ENCODE measurements at places on chromosomes 4 and X.
A peak's percentile ranks its signal among the peaks of the same experiment; 100 is the strongest.

DNA sequence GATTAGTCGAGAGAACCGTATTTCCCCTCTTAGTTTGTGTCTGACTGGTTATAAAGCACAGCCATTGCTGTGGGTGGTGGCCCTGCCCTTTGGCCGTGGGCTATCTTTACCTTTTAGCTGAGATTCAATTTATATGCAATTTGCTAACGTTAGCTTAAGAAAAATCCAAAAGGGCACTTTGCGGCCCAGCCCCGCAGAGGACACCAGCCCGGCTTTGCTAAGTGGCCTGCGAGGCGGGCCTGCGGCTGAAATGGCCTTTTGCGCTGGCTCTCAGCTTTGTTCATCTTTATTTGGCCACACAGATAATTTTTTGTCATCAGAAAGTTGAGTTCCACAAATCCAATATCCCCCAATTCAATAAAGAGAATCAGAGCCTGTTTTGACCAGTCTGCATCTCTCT is 48.3 kb downstream of the CPZ start:
- DNase-seq: no peak

- DNase-seq: no peak
Observed at GRCh38 chr4:188196134-188196735, 57.0 kb downstream of the TRIML1 start.

DNA sequence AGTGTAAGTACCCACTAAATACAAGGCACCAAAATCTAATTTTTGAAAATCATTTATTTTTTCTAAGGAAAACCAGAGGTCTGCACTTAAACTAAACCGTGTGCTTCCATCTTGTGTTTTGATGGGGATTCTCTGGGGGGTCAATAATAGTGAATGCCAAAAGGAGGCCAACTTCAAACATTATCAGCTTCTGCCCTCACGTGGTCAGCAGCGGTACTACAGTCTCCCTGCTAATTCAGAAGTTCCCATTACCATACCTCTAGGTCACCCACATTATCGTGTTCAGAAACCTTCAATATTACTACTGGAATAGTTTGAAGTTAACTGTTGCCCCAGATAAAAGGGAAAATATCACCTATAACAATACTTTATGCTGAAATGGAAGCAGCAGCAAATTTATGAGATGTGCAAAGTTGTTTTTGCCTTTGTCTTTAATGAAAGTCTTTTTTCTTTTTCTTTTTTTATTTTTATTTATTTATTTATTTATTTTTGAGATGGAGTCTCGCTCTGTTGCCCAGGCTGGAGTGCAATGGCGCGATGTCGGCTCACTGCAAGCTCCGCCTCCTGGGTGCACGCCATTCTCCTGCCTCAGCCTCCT is 17.3 kb downstream of the CTPS2 start:
- peak; percentile 73 for DNase-seq

DNA sequence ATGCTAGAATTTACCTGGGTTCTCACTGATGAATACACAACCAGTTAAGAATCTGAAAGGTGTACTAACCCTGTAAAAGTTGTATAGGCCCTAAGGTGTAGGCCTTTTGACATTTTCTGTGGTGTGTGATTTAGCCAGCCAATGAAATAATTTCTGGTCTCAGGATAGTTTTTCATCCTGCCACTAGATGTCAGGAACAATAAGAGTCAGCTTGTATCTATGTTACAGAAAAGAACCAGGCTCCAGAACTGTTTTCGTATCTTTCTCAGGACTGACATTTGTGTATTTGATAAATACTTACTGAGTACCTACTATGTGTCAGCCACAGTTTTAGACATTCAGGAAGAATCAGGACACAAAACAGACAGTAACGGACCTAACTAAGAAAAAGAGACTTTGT is 673.6 kb upstream of the TENM3 start:
- DNase-seq: no peak

DNA sequence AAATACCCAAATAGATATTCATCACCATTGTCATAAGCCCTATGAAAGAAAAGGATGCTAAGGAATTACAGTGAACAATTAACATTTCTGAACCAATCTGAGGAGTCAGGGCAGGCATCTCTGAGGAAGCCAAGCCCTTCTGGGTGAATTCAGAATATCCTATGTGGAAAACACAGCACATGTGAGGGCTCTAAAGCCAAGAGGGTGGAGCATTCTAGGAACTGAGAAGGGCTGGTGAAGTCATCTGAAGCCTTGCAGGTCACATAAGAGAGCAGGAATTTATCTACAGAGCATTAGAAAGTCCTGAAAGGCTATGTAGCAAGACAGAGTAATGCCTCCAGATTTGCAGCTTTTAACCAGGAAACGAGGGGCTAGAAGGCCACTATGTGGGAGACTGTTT is 195.7 kb downstream of the SPATA18 start:
- no peak for DNase-seq

DNA sequence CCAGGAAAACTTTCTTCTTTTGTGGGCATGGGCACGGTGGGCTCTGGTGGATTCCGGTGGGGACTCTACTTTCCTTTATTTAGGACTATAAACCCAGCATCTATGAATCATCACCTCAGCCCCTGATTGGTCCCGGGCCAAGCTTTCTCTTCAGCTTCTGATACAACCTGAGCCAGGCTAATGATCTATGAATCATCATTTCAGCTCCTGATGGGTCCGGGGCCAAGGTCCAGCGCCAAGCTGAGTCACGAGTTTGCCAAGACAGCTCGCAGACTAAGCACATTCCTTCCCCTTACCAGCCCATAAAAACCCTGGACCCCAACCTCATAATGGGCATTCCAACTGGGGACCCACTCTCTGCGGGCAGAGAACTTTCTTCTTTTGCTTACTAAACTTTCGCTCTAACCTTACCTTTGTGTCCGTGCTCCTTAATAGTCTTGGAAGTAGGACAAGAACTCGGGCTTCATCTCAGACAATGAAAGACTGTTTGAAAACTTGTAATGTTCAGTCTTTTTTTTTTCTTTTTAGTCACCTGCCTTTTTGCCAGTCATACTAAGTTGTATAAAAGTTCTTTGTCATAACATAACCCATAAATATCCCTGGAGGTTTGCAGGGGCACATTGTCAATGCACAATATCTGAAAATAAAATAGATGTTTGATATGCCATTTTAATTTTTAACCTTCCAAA is 904.9 kb upstream of the EPHA5 start:
- DNase-seq: no peak

DNA sequence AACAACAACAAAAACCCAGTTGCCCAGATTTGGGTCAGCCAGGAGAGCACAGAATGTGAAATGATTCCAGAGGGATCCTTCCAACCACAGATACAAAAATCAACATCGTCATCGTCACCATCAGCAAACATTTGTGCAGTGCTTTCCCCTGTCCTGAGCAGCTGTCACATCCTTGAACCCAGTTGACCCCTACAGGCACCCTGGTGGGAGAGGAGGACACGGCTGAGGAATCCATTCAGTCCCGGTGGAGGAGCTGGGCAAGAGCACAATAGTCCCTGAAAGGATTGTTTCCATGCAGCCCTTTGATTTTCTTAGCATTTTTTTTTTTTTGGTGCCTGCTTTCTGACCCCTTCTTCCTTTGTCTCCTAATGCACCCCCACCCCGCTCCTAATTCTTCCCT is 37.1 kb upstream of the STX18 start:
- no peak for DNase-seq

GRCh38 chrX:39137363-39137954 is 336.2 kb downstream of the MID1IP1 start:
- DNase-seq: no peak

DNA sequence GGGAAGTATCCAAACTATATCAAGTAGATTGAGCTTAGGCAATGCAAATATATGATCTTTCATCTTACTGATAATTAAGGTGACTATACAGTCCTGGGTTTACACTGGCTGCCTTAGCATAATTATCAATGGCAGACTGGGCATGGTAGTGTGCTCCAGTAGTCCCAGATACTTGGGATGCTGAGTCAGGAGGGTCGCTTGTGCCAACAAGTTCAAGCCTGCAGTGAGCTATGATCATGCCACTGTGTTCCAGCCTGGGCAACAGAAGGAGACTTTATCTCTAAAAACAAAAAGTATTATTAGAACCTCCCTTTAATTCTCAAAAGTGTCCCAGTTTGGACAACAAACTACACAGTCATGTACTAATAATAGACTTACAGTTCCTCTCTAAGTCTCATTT is 99.4 kb upstream of the RASGEF1B start:
- DNase-seq: no peak

DNA sequence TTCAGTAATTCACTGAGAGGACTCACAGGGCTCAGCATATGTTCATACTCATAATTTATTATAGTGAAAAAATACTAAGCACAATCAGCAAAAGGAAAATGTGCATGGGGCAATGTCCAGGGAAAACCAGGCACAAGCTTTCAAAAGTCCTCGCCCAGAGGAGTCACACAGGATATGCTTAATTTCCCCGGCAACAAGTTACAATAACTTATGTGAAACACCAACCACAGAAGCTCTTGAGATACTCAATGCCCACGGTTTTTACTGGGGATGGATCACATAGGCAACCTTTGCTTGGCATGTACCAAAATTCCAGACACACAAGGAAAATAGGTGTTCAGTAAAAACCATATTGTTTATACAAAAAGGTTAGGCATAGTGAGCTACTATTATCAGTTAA is 38.5 kb upstream of the STPG2 start:
- no peak for DNase-seq

DNA sequence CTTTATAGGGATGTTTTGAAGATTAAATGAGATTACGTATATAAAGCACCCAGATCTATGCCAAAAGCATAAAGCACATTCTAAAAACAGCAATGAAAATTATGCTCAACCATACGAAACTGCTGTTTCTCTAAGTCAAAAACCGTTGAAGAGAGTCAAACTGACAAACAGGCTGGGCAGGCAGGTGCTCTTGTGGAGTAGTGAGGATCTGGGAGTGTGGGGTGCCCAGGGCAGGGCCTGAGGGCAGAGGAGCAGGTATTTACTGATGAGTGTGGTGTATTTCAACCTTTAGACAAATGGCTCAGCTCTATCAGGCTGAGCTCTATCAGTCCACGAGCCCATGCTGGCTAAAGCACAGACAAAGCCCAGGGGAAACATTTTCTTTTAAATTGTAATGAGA is 40.4 kb downstream of the RELL1 start:
- no peak for DNase-seq

GRCh38 chrX:53263597-53264094 is 17.7 kb downstream of the IQSEC2 start:
- DNase-seq: peak; percentile 21

DNA sequence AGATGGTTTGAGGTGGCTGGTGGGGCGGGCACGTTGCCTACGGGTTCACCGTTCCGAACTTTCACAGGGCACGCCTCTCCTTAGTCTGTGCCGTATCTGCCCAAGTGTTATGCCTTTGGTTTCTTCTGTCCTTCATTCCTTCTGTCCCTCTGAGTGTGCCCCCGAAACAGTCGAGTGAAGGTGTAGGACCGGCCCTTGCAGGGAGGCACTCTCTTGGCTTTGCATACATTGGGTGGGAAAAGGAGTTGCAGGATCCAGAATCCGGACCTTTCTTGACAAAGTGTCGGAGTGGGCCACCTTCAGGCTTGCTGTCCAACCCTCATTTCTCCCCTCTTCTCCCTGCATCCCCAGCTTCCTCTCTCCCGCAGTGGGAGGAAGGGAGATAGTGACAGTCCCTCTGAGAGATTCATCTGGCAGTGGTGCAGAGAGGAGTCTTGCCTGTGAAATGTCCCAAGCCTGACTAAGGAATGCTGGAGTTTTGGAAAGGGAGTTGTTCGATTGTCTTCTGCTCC is 569 bp downstream of the ARFIP1 start:
- no peak for DNase-seq

DNA sequence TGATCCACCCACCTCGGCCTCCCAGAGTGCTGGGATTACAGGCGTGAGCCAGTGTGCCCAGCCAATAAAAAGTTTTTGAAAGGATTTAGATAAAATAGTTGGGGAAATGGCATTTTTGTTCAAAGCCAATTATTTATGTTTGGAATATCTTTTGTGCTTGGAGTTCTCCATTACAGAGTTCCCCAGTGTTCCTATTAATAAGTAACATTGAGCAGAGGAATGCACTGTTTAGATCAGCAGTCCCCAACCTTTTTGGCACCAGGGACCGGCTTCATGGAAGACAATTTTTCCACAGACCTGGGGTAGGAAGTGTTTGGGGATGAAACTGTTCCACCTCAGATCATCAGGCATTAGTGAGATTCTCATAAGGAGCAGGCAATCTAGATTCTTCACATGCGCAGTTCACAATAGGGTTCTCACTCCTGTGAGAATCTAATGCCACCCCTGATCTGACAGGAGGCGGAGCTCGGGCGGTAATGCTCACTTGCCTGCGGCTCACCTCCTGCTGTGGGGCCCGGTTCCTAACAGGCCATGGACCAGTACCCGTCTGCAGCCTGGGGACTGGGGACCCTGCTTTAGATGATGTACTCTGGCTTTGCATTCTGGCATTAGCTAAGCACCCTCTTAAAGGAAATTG is 8.3 kb downstream of the PKD2 start:
- no peak for DNase-seq

DNA sequence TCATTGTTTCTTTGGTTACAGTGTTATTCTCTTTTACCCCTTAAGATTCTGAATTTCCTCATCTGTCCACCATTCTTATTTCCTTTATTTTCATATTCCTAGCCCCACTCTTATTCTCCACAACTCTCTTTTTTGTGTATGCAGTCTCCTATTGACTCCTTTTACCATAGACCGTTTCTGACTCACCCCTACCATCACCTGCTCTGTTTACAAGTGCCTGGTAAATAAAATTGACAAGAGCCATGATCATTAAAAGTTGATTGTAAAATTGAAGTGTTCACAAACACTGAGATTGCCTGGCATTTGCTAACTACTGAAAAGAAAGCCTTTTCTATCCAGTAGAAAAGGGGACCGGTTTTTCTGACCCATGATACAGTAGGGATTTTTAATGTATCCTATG is 54.4 kb downstream of the MRPL1 start:
- DNase-seq: no peak

GRCh38 chr4:1887052-1887451 is 15.9 kb downstream of the NSD2 start:
- no peak for DNase-seq

DNA sequence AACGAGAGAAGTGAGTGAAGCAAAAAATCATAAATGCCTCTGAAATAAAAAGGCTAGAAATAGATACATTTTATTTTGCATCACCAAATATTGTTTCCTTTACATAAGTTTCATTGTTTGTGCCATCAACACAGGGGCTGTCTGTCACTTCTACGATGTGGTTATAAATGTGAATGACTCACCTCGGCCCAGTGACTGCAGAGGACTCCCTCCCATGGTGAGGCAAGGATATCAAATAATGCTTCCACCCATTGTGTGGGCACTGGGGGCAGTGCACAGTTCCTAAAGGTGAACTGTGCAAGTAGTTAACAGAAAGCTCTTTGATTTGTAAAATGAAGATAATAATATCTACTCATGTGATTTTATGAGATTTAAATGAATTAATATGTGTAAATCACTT is 230.3 kb upstream of the NEIL3 start:
- no peak for DNase-seq

GRCh38 chr4:80196259-80196921 is 913 bp upstream of the PRDM8 start:
- no peak for DNase-seq
